HepG2 (cell line): ENCODE measurements at places on chromosomes 1 and 21.
A peak's percentile ranks its signal among the peaks of the same experiment; 100 is the strongest.

- 0 out of 2 replicates have a peak, but pooled peaks cover 5% of the 10 kb centered on the region for H3K4me1 ChIP-seq
- H3K4me3 ChIP-seq: no peak overlapping the region
- no peak for DNase-seq
- no peaks in the 10 kb centered on the region for H3K36me3 ChIP-seq
- H3K27me3 ChIP-seq: peaks cover 4% of the 10 kb centered on the region
- no peak overlapping the region for H3K27ac ChIP-seq
These were observed 16.2 kb downstream of the OLFML2B start for GRCh38 chr1:162007466-162007865.

DNA sequence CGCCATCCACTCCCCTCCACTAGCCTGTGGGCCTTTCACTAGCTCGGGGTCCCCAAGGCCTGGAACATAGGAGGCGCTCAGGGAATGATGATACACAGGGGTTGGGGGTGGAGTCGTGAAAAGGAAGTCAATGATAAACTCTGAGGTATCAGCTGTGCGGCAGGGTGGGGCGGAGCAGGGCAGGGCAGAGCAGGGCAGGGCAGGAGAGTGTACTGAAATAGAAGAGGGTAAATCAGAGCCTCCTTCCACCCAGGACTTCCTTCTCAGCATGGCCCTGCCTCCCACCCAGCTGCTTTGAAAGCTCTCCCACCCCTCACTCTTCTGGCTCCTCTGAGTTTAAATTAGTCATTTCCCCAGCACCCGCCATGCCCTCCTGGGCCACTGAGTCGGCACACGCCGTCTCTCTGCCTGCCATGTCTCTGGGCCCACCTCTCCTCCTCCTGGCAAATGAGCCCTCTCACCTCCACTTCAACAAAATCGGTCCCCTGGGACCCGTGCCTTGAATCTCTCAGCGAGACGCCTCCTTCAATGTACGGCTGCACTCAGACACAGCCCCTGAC is 16.9 kb downstream of the CAPZB start:
- peak; percentile 60 for DNase-seq
- no peak overlapping the region; the same call in 1 of the 2 replicates for H3K4me3 ChIP-seq
- H3K36me3 ChIP-seq: peaks cover 19% of the 10 kb centered on the region

DNA sequence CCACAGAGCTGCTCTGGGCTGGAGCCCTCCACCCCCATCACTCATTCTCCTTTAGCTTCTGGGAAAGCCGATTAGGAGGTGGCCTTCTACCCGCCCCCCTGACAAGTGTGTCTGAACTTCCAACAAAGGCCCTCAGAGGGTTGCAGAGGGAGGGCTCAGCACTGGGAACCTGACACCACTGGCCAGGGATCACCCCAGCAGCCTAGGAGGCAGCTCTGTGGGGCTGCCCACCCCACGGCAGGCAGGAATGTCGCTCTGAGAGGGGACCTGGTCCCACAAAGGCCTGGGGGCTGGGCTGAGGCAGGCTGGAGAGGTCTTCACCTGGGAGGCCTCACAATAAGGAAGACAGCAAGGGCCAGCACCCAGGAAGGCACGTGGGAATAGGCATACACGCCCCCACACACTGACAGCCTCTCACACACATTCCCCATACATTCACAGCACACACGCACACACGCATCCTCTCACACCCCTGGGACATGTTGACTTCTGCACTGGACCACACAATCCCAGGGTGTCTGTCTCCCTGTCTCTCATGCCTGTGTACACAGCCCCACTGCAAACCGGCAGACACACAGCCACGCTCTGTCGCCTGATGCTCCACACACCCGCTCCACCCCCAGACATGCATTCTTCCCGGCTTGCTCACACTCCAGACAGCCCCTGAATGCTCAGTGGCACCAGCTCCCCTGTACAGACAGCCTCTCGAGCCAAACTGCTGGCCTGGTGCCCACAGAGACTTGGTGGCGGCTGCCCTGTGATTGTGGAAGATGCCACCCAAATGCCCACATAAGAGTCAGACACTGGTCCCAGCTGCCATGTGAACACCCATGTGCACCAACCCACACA is 30.7 kb downstream of the DMBX1 start:
- DNase-seq: peak; percentile 30
- no peak overlapping the region for H3K27ac ChIP-seq

GRCh38 chr1:214634267-214634666 is 31.3 kb downstream of the CENPF start:
- no peak overlapping the region for H3K27ac ChIP-seq
- peaks cover 26% of the 10 kb centered on the region for H3K36me3 ChIP-seq
- H3K27me3 ChIP-seq: no peaks in the 10 kb centered on the region
- no peak overlapping the region for H3K4me3 ChIP-seq
